ENCODE measurements at places on chromosomes 7 and 10.

DNA sequence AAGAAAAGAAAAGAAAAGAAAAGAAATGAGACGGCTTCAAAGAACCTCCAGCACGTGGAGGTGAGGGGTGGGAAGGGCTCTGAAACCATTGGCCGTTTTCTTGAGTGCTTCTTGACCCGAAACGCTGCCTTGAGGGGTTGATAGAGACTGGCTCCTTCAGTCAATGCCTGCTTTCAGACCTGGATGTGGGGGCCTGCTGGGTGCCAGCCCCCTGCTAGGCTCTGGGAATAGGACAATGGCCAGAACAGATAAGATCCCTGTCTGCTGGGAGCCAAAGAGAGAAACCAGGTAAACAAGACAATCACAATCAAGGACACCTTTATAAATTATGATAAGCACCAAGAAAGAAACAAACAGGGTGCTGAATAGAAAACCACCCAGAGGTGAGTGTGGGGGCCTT is 27.7 kb downstream of the ZMIZ1 start:
- no peak for DNase-seq

- no peak for DNase-seq
Measured at GRCh38 chr10:101859530-101859929, 15.9 kb upstream of the KCNIP2 start.

DNA sequence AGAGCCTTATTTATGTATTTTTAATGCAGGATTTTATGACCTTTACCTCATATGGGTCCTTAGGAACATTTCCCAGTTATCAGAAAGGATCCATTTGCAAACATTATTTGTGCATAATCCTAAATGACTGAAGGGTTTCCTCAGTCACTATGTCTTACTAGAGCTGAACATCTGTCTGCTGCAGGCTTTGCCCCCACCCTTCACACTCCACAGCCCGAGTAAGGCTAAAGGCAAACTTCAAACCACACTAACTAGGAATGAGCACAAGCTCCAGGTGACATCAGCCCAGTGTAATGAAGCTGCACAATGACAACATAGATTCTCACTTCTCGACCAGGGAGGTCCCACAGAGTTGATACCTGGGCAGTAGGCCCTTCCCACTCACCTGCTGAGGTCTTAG is 491.3 kb upstream of the MKI67 start:
- DNase-seq = no peak

DNA sequence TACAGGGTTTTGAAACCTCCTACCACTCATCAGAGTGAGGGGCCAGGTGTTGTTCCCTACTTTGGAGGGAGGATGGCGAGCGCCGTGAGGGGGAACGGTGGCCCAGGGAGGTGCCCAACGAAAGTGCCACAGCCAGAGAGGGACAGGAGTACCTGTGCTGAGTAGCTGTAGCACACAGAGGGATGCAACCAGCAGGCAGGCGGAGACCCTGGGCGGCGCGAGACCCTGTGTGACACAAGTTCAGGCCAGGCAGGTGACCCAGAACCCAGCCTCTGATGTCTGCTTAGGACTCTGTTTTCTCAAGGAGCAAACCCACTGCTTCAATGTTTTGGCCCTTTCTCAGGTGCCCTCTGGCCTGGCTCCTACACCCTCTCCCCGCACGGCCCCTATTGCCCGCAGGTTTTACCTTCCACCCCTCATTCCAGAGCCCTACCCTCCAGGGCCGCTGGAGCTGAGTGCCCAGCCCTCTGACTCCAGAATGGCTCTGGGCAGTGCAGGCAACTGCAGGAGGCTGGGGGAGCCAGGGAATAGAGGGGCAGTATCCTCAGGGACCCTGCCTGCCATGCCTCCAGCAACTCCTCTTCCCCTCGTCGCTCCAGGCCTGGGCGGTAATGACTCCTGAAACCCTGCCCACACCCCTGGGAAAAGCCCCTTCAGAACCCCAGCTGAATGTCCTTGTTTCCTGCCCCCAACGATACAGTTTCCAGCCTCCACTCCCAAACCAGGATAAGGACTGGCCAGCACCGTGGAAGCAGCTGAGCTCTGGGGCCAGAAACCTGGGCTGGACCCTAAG is 164.1 kb upstream of the RHEB start:
- no peak for DNase-seq

GRCh38 chr7:117472335-117472734 is 7.5 kb upstream of the CFTR start:
- no peak for DNase-seq

GRCh38 chr10:5533098-5533731 is 8.5 kb downstream of the CALML3 start:
- peak; percentile 49 for DNase-seq

DNA sequence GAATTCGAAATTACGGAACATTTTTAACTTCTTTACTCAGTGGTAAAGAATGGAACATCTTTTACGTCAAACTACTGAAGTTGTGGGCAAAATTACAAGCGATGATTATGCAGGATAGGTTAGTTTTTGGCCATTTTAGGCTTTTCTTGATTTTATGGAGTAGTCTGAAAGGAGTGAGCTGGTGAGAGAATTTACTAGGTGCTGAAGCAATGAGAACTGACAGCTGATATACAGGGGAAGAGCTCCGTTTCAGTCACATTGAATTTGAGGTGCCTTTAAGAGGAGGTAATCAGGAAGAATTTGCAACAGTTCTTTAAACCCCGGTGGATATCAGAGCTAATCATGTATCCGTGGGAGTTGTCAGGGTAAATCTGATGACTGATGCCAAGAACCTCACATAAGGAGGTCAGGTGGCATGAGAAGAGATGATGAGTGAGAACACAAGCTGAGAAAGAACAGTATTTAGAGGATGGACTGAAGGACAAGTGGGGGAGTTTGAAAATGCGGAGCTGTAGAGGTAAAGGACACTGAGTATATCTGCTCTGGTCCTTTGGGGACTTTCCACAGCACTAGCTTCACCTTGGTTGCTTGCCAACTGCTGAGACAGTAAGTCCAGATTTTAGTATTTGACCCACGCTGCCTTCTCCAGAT is 104.3 kb downstream of the AHR start:
- DNase-seq = no peak

DNA sequence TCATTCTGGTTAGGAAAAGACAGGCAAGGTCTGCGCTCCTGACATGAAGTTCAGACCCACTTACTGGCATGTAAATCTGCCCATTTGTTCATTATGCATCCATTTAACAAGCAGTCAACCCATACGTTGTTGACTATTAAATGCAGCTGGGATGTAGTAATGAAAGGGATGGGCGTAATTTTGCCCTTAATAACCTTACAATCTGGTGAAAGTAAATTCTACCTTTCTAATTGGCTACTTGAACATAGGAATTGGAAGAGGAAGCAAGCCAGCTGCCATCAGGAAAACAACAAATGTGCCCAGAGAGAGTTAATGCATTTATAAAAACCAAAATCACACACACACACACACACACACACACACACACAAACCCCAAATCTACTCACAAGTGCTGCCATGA is 170.2 kb upstream of the PITRM1 start:
- no peak for DNase-seq

GRCh38 chr7:133300088-133300487 is 47.2 kb downstream of the EXOC4 start:
- no peak for DNase-seq

GRCh38 chr7:28132959-28133870 is 47.4 kb downstream of the JAZF1 start:
- no peak for DNase-seq

- no peak for DNase-seq
Measured at GRCh38 chr10:80739328-80739727, 201.6 kb downstream of the SH2D4B start.

GRCh38 chr10:117972168-117972837 is 74.4 kb downstream of the RAB11FIP2 start:
- DNase-seq = peak; percentile 58

- DNase-seq = no peak
Measured at GRCh38 chr10:118310822-118311221, 31.3 kb downstream of the FAM204A start.

GRCh38 chr7:47347346-47347745 is 234.6 kb downstream of the TNS3 start:
- DNase-seq = peak; percentile 11

DNA sequence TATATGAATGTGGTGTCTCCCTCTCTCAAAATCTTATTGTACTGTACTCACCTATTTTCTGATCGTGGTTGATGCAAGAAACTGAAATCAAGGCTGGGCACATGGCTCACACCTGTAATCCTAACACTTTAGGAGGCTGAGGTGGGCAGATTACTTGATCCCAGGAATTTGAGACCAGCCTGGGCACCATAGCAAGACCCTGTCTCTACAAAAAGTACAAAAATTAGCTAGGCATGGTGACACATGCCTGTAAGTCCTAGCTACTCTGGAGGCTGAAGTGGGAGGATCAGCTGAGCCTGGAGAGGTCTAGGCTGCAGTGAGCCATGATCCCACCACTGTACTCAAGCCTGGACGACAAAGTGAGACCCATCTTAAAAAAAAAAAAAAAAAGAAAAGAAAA is 16.0 kb downstream of the MMRN2 start:
- DNase-seq = no peak

- DNase-seq = no peak
Measured at GRCh38 chr10:34029455-34029854, 695.0 kb upstream of the NRP1 start.

- DNase-seq = no peak
Measured at GRCh38 chr10:86127274-86127819, 239.2 kb downstream of the GRID1 start.

DNA sequence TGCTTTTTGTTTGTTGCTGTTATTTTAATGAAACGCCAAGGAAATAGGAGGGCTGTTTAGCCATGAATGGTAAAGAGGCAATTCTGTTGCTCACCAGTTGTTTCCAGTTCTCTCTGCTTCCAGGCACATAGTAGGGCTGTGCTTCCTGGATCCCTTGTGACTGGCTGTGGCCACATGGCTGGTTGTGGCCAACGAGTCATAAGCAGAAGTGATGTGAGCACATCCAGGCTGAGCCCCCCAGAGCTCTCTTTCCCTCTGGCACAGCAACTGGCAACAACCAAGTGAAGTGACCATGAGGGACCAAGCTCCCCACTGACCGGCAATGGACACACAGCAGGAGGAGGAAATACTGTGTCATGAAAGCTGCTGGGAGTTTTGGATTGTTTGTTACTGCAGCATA is 10.3 kb downstream of the GRID1 start:
- no peak for DNase-seq

GRCh38 chr7:17773289-17773626 is 167.0 kb downstream of the SNX13 start:
- DNase-seq = no peak

DNA sequence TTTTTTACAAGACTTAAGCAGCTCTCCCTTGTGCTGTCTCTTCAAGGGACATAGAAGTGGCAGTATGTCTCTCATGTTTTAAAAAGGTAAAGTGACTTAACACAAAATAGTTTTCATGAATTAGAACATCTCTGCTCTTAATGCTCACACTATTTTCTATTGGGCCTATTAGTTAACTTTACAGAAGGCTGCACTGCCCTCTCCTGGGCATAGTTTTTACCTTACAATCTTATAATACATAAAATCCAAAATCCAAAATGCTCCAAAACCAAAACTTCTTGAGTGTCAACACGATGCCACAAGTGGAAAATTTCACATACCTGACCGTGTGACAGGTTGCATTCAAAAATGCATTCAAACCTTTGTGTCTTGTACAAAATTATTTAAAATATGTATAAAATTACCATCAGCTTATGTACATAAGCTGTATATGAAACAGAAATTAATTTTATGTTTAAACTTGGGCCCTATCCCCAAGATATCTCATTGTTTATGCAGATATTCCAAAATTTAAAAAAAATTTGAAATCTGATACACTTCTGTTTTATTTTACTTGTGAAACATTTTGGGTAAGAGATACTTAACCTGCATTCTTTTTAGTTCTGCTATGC is 25.8 kb downstream of the TES start:
- no peak for DNase-seq

Measured in right forelimb (tissue), 1 donor.